ENCODE measurements at places on chromosomes 5 and 9.

GRCh38 chr9:136052472-136052880, 42.6 kb downstream of the NACC2 start:
- no peak for DNase-seq

DNA sequence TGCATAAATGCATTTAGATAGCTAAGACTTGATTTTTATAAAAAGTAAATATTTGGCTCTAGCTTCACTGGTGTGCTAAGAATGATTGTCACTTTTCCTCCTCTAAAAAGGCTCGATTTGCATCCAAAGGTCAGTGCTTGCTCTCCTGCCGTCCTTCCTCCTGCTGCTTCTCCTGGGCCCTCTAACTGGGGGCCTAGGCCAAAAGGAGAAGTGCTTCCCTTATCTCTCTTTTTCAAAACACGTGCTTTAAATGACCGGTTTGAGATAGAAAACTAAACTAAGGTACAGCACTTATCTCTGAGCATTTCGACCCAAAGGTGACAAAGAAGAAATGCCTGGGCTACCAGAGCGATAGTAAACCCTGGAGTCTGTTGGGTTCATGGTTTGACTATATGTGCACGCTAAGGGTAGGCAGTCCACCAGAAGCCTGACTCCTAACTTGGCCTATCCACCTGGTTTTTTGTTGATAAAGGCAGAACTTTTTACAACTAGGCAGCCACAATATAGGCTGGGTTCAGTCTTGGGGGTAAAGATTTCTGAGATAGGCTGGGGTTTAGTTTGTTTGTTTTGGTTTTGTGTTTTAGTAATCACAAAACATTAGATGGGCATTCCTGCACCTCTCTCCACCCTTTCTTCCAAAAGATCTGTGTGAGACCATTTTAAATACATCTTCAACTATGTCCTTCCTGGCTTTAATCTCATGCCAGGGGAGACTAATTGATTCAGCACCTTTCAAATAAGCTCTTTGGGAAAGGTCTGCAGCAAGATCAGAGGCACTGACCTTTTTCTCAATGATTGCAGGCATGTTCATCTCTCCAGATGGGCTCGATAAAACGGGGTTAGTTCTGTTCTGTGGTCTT, 3.8 kb downstream of the NR2F1-AS1 start:
- DNase-seq = no peak

DNA sequence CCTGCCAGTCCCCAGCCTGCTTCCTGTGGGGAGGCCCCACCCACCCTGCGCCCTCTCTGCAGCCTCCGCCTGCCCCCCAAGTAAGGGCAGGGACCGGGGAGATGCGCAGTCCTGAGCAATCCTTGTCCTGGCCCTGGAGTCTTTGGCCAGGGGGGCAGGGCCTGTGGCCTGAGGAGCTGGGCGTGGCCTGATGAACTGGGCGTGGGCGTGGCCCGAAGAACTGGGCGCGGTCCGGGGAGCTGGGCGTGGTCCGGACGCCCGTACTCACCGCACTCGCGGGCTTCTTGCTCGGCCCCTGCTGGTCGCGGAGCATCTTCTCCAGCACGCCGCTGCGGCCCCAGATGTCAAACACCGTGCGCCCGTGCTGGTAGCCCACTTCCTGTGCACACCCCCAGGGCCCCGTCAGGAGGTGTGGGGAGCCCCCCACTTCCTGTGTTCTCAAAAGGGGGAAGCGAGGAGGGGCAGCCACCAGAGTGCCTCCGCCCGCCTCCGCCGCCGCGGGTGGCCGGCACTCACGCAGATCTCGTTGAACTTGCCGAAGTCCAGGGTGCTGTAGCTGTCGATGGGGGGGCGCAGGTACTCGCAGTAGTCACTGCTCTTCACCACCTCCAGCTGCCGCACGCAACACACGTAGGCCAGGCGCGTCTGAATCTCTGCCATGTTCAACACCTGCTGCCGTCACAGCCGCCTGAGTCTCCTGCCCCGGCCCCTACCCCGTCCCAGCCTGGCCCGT, 2.7 kb upstream of the NSMF start:
- DNase-seq = peak; percentile 93

GRCh38 chr5:83072966-83073365, 4.2 kb downstream of the TMEM167A start:
- no peak for DNase-seq

DNA sequence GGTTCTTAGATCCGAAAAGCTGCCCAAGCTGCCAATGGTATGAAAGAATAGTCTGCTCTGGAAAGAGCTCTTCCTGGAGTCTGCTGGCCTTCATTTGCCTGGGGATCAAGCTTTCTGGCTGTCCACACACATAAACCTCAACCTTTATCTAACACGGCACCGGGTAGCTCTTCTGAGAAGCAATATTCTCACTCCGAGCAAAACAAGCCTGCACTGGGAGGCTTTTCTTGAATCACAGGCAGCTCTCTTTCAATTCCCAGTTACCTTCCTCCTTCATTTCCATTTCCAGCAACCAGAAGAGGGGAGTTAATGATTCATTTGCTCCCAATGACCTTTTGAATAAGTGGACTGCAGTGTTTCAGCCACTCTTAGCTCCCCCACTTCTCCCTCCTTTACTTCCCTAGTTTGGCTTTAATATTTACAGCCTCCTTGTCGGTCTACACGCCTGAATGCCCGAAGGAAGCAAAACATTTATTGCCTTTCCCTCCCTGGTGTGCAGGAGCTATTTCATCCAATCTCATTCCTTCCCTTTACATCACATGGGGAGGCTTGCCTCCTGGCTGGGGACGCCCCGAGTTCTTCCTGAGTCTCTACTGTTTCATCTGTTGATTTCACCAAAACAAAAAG, 187.1 kb downstream of the ARHGEF28 start:
- DNase-seq = no peak
